ENCODE measurements at places on chromosomes 1 and 21.

- H3K4me3 ChIP-seq = no peak overlapping the region
- no peaks in the 10 kb centered on the region for H3K27me3 ChIP-seq
- no peak overlapping the region for H3K27ac ChIP-seq
- no peak for DNase-seq
- H3K4me1 ChIP-seq = no peaks in the 10 kb centered on the region
Measured at GRCh38 chr1:214923278-214923915, 159.1 kb upstream of the KCNK2 start.

- H3K36me3 ChIP-seq = no peaks in the 10 kb centered on the region
- DNase-seq = no peak
- H3K4me3 ChIP-seq = no peak within 1 kb of the TSS
- peaks cover 5% of the 10 kb centered on the region for H3K4me1 ChIP-seq
Measured at GRCh38 chr1:86423873-86424272, at the start of gene CLCA2. CLCA2 (plus strand) TSS chr1:86424171; CDS start chr1:86424248, 77 bp downstream.

- peaks cover 27% of the 10 kb centered on the region for H3K27me3 ChIP-seq
- peaks cover 3% of the 10 kb centered on the region for H3K4me1 ChIP-seq
- no peak overlapping the region for H3K27ac ChIP-seq
- H3K36me3 ChIP-seq = peaks cover 1% of the 10 kb centered on the region
Measured at GRCh38 chr1:66069976-66070876, 277.5 kb downstream of the PDE4B start.

GRCh38 chr1:161176468-161177111 is 717 bp downstream of the B4GALT3 start:
- H3K27me3 ChIP-seq = no peaks in the 10 kb centered on the region
- H3K4me1 ChIP-seq = peaks cover 43% of the 10 kb centered on the region
- H3K27ac ChIP-seq = peak overlapping the region; percentile 99
- peak overlapping the region; percentile 100 for H3K4me3 ChIP-seq

- no peaks in the 10 kb centered on the region for H3K27me3 ChIP-seq
- peak overlapping the region; percentile 89 for H3K27ac ChIP-seq
- peaks cover 7% of the 10 kb centered on the region for H3K36me3 ChIP-seq
- peak overlapping the region; percentile 70 for H3K4me3 ChIP-seq
- no peak for DNase-seq
Measured at GRCh38 chr1:36161641-36162531, 5.9 kb downstream of the MAP7D1 start.

Measured in chondrocyte (in vitro differentiated cells).